ENCODE measurements at places on chromosomes 2 and 18.

GRCh38 chr2:211368467-211368866, 812.1 kb downstream of the CPS1 start:
- no peak for DNase-seq

DNA sequence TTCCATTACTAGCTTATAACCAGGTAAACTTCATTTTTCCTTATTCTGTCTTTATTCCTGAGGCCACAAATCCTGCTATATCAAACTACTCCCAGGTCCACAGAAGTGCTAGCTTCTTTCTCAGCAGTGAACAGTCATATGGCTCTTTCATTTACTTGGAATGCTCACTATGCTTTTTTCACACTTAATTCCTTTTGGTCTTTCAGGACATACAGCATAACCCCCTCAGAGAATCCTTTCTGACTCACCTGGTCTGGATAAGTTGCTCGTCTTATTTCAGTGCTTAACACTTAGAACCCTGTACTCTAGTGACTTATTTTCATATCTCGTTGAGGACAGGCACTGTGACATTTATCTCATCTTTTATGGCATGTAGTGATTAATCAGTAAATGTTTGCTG, 325.0 kb upstream of the UBE2E3 start:
- DNase-seq, result no peak

DNA sequence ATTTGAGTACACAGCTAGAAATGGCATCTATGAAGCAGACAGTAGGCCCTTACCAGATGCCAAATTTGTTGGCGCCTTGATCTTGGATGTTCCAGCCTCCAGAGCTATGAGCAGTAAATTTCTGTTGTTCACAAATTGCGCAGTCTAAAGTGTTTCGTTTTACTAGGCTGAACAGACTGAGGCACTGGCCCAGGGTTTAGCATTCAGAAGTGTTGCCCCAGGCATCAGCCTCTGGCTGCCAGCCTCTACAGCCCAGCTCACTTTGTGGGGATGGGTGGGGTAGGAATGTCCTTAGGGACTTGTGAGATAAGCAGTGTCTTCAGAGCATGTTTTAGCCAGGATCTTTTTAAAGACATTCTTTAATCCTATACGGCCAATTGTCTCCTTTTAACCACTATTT, 51.5 kb upstream of the MGAT5 start:
- no peak for DNase-seq

- DNase-seq, result no peak
These were observed 8.0 kb downstream of the ABCB11 start for GRCh38 chr2:169023161-169023560.

DNA sequence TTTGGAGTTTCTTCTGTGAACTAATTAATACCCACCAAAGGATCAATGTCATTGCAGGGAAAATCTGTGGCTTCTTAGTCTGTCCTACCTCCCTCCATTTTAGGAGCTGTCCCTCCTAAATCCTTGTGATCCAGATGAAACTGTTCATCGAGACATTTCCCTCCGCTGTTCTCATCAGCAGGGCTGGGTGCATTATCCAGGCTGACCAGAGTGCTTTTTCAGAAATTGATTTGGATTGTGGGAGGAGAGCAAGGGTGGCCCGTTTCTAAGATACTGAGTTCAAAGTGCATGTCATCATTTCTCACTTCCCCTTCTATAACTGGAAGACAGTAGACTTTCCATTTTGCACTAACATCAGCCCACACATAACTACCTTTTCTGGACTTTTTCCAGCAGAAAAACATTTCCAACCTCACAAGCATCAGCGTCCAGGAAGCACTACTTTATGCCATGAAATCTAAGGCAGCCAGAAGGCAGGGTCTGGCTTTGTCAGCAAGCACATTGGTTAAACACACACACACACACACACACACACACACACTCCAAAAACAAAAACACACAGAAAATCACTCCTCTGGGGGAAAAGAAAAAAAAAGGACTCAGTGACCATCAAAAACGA, 94.1 kb downstream of the ANKRD44 start:
- DNase-seq, result no peak

DNA sequence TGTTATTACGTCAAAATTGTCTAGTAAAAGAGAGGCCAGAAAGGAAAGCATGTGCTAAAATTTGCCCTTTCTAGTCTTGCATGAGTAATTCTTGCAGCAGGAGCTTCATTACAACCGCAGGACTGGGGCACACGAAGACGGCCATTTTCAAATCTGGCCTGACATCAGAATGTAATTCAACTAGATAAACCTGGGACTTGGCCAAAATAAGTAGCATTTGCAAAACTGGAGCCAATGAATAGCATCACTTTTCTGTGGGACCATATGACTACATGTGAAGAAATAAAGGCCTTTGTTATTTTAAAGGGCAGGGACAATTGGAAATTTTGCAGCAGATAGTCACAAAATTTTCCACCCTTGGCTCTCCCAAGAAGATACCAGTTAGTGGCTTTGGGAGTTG, 3.0 kb upstream of the FZD7 start:
- DNase-seq, result no peak

- no peak for DNase-seq
These were observed 69.2 kb downstream of the DGKD start for GRCh38 chr2:233423552-233423860.

GRCh38 chr18:59038295-59039039, 101.2 kb upstream of the SEC11C start:
- DNase-seq, result no peak

DNA sequence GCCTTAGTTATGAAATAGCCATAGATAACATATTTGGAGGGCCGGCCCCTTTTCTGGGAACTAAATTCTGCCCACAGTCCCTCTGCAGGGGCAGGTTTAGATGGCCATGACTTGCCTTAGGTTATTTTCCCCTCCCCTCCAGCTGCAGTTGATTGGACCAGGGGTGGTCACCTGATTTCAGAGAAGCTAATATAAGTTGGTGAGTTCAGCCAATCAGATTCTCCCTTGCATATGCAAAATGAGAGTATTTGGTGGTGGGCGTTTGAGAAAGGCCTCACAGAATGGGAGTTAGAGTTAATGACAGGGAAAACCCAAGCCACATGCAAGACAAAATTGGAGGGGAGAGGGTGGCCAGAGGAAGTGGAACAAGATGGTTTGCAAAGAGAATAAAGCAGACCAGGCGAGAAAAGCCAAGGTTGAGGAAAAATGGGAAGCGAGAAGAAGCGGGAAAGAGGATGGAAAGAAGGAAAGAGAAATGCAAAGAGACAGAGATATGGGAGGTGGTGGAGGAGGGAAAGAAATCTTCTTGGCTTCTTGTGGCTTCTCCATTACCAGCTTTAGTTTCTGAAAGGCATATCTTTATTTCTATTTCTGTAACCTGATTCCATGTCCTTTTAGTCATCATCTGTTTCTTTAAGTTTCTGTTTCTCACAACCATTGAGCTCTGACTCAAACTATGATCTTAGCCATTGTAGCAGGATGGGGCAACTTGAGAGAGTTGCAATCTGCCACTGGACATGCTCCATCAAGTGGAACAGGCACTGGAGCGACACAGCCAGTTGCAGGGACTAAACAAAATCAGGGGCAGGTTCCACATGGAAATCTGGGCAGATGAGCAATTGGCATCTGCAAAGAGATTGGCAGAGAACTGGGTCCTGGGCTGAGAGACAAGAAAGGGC, 108.1 kb upstream of the SIX3 start:
- DNase-seq, result no peak

DNA sequence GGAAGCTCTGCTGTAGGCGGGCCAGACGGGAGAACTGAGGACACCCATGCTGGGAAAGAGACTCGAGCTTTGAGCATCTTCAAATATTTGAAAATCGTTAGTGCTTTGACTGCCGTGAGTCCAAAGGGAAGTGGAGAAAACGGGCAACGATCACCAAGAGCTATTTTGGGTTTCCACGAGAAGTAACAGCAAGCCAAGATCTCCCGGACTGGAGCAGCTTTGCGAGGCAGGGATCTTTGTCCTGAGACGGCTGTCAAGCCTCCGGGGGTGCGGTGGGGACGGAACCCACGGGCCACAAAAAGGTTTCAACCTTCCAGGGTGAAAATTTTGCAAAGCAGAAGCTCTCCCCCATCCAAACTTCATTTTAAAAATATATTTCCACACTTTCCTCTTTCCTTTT, 195.8 kb downstream of the NDUFA10 start:
- DNase-seq, result no peak

GRCh38 chr18:5463390-5463789, 80.4 kb downstream of the EPB41L3 start:
- DNase-seq, result no peak

DNA sequence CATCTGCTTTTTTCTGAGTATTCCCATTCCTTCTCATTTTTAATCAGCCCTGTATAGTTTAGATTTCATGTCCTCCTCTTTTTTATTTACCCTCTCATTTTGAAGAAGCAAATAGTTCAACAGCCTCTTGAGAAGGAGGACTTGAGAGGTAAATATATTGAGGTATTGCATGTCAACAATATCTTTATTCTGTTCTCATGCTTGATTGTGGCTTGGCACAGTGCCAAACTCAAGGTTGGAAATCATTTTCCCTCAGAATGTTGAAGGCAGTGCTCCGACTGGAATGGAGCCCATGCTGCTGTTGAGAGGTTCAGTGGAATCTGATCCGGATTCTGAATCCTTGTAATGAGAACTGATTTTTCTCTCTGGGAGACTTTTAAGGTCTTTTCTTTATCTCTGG, 31.0 kb upstream of the GALNT3 start:
- no peak for DNase-seq

DNA sequence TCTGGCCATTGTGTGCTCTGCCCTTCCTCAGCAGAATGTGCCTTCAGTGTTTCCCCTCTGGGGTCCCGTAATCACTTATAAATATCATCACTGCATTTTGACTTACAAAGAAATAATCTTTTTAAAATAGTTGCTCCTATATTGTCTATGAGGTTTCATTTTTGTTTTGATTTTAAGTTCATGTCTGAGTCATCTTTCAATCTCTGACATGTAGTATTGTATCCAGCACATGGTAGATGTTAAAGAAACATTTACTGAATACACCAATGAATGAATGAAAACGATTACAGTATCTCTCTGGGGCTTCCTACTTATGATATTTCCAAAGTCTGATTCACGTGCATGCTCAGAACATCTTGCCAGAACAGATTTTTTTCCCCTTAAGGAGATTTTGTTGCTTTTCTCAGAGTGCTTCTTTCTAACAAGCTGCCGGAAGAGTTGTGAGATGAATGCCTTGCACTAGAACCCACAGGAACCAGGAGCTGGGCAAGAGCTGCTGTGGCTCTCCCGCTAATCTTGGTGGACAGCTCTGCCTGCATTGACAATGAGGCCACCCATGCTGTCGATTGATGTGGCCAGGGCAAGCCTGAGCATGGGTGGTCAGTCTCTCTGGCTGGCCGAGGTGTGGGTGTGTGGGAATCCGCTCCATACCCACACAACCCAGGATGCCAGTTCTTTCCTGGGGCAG, 199.4 kb downstream of the CYRIA start:
- DNase-seq, result no peak

- DNase-seq, result no peak
These were observed 590.7 kb downstream of the FBXO15 start for GRCh38 chr18:73556904-73557303.

DNA sequence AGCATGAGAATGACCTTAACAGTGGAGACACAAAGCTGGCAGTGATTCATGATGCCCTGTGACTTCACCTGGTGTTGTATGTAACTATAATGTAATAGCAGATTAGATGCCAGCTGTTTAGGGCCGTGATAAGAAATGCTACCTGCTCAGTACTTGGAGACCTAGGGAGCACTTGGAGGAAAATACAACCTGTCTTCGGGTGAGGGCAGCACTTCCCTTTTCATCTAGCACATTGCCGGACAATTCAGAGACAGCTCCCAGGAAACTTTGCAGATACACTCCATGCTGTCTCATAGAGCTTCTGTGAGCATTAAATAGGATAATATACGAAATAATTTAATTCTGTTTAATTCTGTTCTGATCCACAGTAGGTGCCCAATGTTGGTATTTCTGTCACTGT, 668.5 kb downstream of the TSN start:
- DNase-seq, result no peak

DNA sequence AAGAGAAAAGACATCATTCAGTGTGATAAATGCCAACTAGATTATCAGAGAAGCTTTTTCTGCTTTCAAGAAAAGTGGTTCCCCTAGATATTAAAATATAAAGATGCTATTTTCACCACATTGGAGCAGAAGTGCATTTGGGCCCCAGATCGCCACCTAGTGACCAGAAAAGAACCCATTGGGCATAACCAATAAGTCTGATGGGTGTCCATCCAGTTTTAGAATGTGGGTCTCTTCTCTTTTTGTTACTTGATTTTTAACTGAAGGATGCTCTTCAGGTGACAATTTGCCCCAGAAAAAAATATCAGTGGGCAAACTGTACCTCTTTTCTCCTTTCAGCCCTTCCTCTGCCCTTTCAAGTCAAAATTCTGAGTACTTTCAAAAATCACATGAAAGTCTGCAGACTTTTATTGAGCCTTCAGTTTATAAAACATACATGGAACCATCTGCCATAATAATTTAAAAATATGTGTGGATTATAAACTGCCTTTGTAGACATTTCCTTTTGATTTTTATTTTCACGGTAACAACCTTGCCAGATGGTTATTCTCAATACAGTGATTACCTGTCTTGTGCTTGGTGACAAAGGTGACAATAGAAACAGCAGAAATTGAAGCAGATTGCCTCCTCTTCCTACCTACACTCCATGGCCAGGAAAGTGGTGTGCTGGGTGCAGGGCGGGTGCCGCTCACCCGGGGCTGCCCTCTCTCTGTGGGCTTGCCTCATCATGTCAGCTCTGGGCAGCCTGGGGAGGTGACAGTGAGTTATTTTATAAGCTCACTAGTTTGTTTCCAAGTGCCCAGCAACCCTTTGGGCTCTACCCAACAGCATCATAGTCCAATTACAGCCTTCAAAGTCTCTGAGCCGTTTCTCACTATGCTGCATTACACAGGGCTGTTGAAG, 124.5 kb downstream of the DCDC2C start:
- no peak for DNase-seq

DNA sequence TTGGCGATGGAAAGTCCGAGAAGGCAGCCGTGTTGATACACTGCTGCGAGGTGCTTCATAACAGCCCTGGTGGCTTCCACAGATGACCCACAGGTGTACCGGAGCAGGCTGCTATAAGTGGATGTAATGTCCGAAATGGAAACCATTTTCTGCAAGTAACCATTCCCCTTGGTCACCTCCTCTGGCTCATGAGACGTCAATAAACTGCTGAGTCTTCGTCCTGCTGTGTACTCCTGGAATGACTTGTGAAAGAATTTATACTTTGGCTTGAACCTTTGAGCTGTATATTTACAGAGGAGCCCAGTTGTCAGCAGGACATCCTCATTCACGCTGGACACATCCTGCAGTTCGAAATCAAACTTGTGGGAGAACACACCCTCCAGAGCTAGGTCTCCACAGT, 14.4 kb downstream of the NLRC4 start:
- DNase-seq, result no peak

DNA sequence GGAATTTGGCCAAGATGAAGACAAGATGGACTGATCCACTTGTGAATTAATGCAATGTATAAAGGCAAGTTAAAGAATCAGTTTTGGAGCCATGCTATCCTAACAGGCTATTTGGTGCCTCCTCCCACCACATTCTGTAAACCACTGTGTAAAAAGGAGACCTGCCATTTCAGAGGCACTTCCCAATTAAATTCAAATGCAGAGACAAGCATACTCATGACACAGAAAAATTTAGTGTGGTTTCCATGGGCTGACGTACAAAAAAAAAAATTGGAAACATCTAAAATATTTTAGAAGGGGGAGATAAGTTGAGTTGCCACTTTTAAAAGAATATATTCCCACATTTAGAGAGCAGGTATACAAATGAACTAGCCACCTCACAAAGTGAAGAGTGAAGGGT, 112.1 kb downstream of the TCF4 start:
- DNase-seq, result no peak

Measured in CD4-positive, alpha-beta T cell treated with Interleukin-1 beta for 1 hour (primary cell).